Activated naive CD4-positive, alpha-beta T cell treated with anti-CD3 and anti-CD28 coated beads, Interleukin-2, amount 10 ng/mL, durations not matched to agents 7 days and 5 days (primary cell): ENCODE measurements at places on chromosomes 4 and X.
A peak's percentile ranks its signal among the peaks of the same experiment; 100 is the strongest.

DNA sequence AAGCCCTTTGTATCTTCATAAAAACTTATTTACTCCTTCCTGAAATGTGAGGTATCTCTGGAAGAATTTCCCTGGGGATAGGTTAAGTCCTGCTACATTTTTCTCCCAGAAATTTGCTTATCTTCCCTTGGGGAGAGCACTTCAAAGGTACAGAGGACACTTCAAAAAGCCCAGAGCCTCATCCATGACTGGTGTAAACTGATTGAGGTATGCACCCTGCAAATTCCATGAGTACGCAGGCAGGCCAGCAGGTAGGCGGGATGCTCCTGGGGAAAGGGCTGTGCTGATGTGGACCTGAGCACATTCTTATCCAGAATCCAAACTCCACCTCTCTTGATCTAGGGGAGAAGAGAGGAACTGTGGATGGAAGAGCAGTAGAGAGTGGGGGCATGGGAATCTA, 26.3 kb upstream of the RASGEF1B start:
- no peak for DNase-seq

DNA sequence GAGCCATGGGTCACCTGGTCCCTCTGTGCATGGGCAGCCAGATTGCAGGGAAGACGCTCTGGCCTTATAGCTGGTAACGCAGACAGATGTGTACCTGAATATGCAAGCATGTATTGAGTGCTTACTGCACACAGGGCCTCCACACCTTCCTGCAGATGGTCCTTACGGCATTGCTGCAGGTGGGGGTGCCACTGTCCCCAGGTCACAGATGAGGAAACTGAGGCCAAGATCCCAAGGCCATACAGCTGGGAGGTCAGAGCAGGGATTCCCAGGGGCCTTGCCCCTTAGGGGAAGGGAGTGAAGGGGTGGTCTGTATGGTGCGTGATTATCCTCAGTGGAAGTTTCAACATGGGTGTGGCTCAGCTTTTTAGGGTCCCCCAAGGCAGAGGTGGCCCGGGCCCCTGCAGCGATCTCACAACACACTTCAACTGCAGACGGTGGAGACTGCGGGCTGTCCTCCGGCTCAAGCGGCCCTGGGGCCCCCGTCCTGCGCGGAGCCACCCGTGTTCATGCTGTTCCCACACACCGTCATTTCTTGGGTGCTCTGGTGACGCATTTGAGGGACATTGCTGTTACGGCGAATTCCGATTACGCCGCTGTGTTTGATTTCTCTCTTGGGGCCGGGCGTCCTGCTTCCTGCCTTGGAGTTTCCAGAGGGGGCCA, 8.1 kb downstream of the DOK7 start:
- no peak for DNase-seq

- no peak for DNase-seq
Observed at GRCh38 chr4:168612450-168613135, 115.7 kb downstream of the PALLD start.

DNA sequence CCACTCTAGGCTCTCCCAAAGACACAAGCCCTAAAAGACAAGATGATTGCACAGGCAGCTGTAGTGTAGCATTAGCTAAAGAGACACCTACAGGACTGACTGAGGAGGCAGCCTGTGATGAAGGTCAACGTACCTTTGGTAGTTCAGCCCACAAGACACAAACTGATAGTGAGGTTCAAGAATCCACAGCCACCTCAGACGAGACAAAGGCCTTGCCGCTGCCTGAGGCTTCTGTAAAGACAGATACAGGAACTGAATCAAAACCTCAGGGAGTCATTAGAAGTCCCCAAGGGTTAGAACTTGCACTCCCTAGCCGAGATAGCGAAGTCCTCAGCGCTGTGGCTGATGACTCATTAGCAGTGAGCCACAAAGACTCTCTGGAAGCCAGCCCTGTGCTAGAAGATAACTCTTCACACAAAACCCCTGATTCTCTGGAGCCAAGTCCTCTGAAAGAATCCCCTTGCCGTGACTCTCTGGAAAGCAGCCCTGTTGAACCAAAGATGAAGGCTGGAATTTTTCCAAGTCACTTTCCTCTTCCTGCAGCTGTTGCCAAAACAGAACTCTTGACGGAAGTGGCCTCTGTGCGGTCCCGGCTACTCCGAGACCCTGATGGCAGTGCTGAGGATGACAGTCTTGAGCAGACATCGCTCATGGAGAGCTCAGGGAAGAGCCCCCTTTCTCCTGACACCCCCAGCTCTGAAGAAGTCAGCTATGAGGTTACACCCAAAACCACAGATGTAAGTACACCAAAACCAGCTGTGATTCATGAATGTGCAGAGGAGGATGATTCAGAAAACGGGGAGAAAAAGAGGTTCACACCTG, 306.3 kb downstream of the ANK2 start:
- peak; percentile 76 for DNase-seq

GRCh38 chr4:138835832-138836533, 179.6 kb upstream of the NOCT start:
- DNase-seq: no peak

- no peak for DNase-seq
Observed at GRCh38 chr4:112563431-112564200, 47.6 kb upstream of the NEUROG2 start.

GRCh38 chrX:45077748-45078424, 122.8 kb downstream of the DIPK2B start:
- peak; percentile 27 for DNase-seq

DNA sequence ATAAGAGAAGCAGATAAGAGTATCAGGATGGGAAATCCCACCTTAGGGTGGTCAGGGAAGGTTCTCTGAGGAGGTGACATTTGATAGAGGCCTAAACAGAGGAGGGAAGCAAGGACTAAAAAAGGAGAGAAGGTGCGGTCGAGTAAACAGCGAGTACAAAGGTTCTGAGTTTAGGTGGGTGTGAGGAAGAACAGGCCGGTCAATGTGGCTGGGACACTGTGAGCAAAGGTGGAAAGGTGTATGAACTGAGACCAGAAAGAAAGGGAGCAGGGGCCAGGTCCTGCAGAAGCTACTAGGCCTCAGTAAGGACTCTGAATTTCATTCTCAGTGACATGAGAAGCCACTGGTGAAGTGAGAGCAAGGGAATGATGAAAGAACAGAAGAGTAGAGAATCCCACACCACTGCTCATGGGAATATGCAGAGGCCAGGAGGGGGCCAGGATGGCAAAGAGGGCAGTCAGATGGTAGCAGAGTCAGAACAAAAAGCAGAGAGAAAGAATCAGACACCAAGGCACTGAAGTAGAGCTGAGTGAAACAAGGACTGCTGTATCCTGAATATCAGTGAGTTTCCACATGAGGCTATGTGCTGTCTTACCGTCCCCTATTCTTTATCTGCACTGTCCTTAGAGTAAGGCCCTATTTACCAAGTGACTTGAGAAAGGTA, 18.0 kb downstream of the PRSS48 start:
- no peak for DNase-seq

GRCh38 chrX:9355739-9356138, 109.1 kb upstream of the TBL1X start:
- peak; percentile 33 for DNase-seq

DNA sequence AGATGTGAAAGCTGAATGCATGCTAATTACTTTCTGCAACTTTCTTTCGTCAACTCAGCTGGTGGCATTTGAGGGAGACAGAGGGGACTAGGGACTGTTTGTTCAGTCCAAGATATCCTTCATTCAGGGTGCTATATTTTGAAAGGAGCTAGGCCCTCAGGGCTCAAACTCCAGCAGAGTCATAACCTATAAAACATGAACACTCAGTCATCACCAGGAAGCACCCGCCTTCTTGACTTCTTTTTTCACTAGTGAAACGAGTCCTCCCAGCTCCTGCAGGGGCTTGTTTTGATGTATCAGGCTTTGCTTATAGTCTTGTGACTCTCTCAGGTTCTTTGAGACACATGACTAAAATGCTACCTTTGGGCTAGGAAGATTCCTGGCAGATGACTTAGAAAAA, 230.6 kb downstream of the PCDH7 start:
- no peak for DNase-seq

DNA sequence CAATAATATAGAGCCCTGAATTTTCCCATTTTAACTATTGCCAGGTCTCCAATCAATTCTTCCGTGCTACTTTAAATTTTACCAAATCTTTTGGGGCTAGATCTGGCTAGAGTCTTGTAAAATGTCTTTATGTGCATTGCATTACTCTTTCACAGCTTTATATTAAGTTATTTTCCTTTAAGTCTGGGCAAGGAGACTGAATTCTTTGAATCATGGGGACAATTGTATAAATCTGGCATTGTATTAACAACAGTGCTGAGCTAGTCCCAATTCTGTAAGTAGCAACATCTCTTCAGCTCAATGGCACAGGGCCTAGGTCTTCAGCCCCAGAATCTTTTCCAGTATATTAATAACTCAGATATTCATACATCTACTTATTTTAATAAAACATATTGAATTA, 1080.4 kb upstream of the INTU start:
- no peak for DNase-seq

GRCh38 chr4:26590639-26591038, 6.8 kb downstream of the TBC1D19 start:
- DNase-seq: no peak
